ENCODE measurements at places on chromosomes 1 and 21.

DNA sequence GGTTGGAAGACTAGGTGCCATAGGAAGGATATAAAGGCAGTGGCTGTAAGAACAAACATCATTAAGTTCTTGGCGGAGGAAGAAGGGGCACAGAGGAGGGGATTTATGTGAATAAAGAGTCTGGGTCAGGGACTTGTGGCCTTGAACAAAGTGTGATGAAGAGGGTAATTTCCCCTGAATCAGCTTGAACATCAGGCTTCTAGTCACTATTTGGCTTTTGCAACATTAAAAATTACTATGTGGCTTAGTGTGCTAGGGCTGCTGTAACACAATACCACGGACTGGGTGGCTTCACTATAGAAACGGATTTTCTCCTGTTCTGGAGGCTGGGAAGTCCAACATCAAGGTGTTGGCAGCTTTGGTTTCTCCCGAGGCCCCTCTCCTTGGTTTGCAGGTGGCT is 70.5 kb upstream of the CNIH3 start:
- DNase-seq = no peak

- DNase-seq = peak; percentile 86
These were observed at the start of gene RAVER2 for GRCh38 chr1:64744492-64745180. RAVER2 (plus strand) TSS chr1:64745075; CDS start chr1:64745173, 98 bp downstream.

DNA sequence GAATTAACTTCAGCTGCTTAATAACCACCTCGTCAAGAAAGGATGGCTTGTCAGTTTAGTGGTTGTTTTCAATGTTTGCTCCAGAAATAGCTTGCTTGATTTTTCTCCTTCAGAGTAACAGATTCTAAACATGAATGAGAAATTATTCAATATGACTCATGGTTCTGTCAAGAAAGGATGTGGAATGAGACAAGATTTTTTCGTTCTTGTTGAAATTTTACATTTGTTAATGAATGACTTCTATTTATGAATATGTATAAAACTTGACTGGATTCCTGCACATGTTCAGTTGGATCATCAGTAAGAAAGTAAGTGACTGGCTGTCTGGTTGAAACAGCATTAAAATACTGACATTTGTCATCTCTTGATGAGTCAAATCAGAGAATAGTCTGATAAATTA is 38.3 kb downstream of the IFI44 start:
- DNase-seq = no peak

- DNase-seq = no peak
These were observed 71.1 kb downstream of the LAMC1 start for GRCh38 chr1:183094351-183094750.

DNA sequence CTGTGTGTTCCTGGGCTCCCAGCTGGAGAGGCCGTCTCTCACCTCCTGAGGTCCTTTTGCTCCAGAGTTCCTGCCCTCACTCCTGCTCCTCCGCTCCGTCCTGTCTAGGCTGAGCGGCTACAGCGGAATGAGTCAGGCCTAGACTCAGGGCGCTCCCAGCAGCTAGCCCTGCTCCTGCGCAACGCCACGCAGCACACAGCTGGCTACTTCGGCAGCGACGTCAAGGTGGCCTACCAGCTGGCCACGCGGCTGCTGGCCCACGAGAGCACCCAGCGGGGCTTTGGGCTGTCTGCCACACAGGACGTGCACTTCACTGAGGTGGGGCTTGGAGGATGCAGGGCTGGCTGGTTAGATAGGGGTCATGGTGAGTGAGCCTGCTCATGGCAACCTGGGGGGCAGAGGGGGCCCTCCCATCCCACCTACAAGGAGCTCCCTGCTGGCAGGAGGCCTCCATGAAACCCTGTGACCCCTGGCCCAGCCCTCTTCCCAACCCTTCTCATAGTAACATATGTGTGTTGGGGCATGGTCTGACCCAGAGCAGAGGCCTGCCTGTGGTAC is 15.1 kb downstream of the PSRC1 start:
- no peak for DNase-seq

DNA sequence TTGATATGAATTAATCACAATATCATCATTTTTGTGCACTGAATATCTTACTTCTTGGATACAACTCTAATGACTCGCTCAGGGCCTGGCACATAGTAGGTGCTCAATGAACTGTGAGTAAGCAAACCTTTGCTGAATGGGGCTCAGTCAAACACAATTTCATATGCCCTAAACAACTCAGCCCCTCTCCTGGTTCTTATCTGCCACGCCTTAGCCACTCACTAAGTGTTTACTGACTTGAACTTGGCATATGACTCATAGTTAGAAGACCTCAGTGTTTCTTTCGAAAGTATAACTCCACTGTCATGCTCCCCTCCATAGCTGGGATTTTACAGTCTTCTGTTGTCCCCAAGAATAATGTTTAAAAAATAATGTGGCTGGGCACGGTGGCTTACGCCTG is 4.8 kb upstream of the IFNLR1 start:
- DNase-seq = no peak

- DNase-seq = no peak
These were observed 89.1 kb downstream of the ITSN1 start for GRCh38 chr21:33731447-33731846.

GRCh38 chr1:208410409-208410808 is 166.2 kb upstream of the PLXNA2 start:
- no peak for DNase-seq

- no peak for DNase-seq
These were observed 638.2 kb downstream of the AMY1C start for GRCh38 chr1:104387716-104388508.

DNA sequence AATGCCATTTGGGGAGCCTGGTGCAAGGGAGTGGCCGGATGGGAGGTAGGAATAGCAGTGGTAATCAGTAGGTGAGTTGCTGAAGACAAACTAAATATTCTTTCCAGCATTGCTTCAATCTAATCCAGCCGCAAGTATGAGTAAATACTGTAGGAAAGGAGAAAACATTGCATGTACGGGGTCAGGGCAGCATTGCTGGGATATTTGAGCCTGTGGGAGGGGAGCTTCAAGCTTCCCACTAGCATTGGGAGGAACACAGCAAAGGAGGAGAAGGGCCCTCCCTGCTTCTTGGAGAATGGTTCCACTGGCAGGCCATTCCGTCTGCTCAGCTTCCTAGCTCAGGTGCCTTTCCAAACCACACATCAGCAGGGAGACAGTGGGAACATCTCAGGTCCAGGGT is 15.2 kb downstream of the CAPN2 start:
- no peak for DNase-seq

DNA sequence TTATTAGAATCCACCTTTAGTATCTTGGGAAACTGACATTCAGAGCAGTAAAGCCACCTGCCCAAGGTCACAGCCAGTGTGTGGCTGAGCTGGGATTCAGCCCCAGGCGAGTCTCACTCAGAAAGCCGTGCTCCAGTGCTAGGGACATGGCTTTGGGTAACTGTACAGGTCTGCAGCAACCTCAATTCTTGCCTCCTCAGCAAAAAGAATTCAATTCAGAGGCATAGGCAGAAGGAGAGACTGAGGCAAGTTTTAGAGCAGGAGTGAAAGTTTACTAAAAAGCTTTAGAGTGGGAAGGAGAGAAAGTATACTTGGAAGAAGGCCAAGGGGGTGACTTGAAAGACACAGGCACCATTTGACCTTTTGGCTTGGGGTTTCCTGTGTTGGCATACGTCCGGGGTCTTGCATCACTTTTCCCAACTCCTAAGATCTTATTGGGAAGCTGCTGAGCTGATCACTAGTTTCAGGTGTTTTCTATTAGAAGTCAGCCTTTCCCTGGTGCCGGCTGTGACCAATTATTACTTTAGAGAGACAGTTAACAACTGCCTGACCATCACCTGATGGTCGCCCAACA is 529.3 kb downstream of the MATN1 start:
- no peak for DNase-seq

GRCh38 chr21:45530423-45531113 is 11.7 kb downstream of the SLC19A1 start:
- DNase-seq = no peak

- DNase-seq = no peak
These were observed 12.2 kb upstream of the PRXL2B start for GRCh38 chr1:2574350-2574749.

DNA sequence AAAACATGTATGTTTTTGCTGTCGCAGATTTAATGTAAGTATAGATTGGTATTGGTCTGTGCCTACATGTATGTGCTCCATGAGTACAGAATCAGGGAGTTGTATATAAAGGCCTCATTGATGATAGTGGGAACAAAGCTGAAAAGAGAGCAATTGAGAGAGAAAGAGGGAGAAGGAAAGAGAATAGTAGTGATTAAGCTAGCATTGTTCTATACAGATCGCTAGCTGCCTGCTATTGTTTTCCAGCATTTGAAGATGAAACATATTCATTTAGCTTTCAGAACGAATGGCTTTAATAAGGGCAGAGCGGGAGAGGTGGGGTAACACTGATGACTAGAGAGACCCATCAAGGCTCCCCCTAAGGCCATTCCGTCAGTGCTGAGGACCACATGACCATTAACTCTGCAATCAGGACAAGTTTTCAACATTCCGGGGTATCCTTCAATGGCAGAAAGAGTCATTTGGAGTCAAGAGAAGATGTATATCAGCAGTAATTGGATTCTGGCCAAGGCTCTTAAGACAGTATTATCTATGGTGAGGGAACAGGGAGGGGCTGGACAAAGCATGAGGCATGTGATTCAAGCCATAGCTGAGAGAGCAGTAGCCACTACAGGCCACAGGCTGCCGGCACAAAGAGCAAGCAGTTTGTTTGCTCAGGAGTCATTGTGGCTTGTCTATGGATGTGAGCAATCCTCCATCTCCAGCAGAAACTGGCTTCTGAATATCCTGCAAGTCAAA is 176.5 kb downstream of the PBX1 start:
- peak; percentile 57 for DNase-seq

DNA sequence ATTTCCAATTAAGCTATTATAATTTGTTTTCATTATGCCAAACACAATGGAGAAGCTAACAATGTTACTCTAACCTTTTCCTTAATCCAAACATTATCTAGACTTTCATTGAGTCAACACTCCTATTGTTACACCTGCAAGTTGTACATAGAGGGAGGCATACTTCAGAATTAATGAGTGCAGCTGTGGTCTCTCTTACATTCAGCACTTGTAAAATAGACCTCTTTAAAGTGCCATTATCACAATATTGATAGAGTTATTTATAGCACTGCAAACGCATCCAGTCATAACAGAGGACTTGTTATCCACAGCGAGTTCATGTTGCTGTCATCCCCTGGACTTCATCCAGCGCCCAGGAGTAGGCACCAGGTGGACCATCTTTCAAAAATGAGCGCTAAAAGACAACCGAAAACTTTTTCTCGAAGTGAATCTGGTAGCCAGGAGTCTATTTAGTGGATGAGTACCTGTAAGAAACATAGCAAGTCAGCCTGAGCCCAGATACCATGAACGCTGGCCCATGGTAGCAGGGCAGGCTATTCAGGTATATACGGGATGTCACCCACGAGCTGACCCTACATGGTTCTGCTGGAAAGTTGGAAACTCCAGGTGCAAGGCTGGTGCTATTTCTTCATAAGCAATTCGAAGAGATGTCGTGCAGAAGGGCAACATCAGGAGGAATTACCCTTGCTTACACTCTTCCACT is 70.6 kb upstream of the NFIA start:
- peak; percentile 90 for DNase-seq

- DNase-seq = no peak
These were observed 299.9 kb downstream of the TM2D1 start for GRCh38 chr1:61425040-61425439.

DNA sequence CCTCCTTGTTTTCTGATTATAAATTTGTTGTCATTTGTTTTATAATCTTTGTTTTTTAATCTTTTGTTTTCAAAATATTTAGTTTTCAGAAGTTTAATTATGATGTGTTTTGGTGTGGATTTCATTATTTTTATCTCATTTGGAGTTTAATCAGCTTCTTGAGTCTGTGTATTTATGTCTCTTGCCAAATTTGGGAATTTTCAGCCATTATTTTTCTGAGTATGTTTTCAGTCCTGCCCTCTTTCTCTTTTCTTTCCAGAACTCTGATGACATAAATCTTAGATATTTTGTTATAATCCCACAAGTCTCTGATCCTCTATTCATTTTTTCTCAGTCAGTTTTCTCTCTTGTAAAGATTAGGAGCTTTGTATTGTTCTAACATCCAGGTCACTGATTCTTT is 89.8 kb downstream of the RHOU start:
- DNase-seq = no peak

DNA sequence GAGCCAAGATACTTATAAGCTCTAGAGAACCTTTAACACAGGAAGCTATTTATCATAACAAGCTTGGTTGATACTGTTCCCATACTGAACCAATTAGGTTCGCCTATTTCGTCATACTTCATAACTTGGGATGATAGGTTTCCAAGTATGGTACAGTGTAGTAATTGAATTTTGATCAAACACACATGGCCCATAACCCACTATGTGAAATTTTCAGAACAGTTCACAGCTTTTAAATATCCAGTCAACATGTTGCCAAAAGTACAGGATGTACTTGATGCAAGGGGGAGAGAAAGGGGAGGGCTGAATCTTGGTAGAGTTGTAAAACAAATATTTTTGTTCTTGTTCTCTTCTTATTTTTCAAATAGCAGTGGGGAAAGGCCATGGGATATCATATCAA is 86.6 kb downstream of the TM2D1 start:
- DNase-seq = no peak
